ENCODE measurements at places on chromosomes 11 and 22.

GRCh38 chr11:117127171-117127901 lies 16.8 kb upstream of the PAFAH1B2 start:
- no peak for DNase-seq

- DNase-seq, result no peak
Observed at GRCh38 chr11:12731841-12732336, 57.7 kb downstream of the TEAD1 start.

DNA sequence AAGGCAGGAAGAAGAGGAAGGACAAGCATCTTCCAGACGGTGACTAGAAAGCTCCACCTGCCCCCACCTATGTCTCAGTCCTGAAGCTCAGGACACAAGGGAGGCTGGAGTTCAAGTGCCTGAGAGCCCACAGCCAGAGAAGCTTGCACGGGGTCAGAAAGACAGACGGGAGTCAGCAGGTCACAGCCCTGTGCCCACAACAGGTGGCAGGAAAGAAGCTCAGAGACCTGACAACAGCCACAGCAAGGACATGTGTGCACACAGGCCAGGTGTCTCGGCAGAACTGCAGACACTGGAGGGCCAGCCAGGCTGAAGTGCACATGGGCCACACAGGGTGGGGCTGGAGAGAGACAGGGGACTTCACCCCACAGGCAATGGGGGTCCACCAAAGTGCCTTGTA lies 37.2 kb upstream of the MOB2 start:
- no peak for DNase-seq

DNA sequence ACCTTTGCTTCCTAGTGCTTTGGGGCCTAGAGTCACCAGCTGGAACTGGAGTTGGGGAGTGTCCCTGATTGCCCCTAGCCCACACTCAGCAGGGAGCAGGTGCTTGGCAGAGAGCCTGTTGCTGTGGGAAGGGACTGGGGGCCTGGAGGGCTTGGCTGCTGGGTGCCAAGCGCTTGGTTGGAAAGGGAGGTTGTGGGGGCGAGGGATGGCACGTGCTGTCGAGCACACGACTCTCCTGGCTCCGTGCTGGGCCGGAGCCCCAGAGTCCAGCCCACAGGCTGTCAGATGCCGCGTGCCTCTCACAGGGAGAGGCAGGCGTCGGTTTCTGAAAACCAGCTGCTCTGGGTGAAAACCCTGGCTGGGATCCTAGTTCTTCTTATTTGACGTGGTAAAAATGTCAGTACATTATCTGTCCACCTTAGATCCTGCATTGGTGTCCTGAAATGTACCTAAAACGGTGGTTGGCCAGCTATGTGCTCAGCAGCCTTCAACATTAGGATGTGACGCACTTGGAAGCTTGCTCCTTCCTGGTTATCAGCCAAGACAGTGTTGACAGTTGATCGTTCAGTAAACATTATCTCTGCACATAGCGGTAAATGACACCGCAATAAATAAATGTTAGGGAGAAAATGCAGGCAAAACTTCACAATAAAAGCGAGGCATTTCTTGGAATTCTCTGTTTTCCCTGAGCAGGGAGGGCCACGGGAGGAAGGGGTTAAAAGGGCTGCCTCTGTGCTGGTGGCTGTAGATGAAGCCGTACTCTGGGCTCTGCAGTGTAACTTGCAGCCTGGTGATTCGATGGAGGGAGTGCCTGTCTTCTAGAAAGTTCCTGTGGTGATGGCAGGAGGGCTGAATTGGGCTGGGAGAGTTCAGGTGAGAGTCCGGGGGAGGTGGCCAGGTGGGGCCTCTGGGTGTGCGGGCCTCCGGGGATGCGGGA lies 29.2 kb downstream of the GRAMD4 start:
- DNase-seq, result no peak

- no peak for DNase-seq
Observed at GRCh38 chr22:31583861-31584485, 78.0 kb downstream of the PISD start.

GRCh38 chr11:123939317-123939716 lies at the start of gene OR4D5:
OR4D5 (plus strand) TSS chr11:123939617; CDS start chr11:123939617, 0 bp downstream.
- no peak for DNase-seq

DNA sequence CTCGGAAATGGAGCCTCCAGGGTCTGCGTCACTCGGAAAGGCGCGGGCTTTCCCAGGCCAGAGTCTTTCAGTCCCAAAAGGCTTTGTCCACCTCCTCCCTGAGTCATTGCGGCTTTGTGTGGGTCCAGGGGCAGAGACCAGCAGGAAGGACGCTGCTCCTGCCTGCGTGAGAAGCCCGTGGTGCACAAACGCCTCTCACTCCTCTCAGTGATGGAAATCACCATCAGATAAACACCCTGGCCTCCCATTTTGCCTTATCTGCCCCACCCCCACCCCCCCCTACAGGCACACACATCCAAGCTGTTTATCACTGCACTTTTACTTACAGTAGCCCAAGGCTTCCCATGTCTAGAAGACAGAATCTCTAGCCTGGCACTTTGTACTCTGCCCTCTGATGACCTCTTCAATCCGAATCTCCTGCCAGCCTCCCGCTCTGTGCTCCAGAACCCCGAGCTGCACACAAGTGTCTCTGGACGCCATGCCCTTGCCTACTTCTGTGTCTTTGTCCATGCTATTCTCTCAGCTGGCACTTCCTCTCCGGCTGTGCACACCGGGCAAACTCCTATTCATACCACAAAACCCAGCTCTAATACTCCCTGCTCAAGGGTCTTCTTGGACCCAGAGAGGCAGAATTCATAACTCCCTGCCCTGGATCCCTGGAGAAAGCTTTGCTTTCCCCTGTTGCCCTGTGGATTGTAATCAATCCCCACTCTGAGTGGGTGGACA lies 954.6 kb downstream of the TBC1D22A start:
- no peak for DNase-seq

DNA sequence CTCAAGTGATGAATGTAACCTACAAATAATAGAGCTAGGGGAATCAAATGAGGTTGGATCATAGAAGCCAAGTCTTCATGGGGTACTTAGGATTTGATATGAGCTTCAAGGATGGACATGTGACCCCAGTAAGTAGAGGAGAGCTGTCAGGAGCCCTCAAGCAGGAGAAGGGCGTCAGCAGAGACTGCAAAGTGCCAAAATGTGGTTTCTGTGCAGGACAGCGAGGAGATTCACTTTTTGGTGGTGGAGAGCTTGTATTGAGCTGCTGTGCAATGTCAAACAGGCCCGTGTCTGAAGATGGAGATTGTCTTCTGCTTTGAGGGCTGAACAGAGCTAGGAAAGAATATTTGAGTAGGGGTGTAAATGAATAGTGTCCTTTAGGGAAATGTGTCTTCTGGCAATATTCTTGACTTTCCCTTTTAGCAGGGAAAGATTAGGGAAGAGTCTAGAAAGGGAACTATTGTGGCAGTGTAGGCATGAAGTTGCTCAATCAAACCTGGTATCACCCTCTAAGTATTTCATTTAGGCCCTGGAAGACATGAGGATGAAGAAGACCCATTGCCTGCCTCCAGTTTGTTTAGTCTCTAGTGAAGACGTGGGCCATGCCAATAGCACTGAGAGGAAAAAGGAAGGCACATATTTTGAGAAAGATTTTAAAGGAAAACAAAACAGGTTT lies 31.2 kb upstream of the SORL1-AS1 start:
- DNase-seq, result no peak

GRCh38 chr11:115906171-115906570 lies 402.0 kb upstream of the CADM1 start:
- no peak for DNase-seq

- no peak for DNase-seq
Observed at GRCh38 chr11:45617871-45618601, 47.4 kb downstream of the CHST1 start.

DNA sequence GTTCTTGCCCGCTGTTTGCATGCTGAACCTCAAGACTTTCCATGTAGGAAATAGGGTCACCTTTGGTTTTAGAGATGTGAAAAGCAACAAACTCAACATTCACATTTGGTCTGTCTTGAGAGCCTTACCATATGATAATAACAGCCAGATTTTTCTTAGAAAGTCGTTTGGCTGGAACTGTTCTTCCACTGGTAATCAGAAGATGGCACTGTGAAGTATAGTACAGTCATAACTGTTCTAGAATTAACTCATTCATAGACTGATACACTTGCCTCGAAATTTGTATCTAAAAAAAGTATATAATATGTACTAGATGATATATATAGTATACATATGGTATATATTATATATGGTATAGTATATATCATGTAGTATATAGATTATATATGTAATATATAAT lies 12.3 kb downstream of the LUZP2 start:
- DNase-seq, result no peak

- DNase-seq, result no peak
Observed at GRCh38 chr11:68071281-68072048, 32.6 kb downstream of the TCIRG1 start.

DNA sequence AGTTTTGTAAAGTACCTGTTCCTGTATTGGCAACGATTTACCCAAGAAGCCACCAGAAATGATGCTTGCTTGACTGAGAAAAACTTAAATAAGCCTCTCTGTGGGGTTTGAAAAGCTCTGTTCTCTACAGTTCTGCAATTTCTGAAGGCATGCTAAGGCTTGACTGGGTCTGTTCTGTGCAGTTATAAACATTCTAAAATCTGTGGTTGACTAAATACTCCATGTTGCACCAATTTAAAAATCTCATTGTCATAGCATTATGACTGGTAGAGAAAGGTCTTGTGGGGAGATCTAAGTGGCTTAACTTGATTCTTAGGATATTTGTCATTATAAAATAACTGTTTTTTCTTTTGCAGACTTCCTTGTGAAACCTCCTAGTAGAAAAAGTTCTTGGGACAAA lies 73.7 kb downstream of the MTMR3 start:
- DNase-seq, result no peak

GRCh38 chr11:82976786-82977185 lies 75.2 kb downstream of the DDIAS start:
- DNase-seq, result no peak

DNA sequence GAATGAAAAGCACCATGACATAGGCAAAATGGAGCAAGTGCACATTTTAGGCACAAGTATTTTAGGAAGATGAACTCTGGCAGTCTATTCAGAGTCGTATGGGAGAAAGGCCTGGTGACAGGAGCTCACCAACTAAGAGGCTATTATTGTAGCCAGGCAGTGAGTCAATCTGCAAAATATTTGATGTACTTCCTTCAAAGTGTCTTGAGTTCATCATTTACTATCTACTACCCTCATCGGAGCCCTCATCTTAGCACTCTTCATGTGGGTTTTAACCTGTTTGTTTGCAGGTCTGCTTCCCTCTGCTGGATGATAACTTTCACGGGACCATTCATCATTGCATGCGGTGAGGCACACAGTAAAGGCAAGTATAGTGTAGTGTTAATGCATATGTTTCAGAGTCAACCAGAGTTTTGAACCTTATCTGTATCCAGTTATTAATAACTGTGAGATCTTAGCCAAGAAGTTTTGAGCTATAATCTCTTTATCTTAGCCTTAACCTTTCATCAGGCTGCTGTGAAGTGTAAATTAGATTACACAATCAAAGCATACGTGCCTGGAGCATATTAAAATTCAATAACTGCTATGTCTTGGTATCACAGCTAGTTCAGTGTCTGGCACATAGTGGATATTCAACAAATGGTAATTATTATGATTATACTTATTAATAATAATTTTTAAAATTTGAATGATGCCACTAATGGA lies 70.9 kb upstream of the SC5D start:
- DNase-seq, result no peak

DNA sequence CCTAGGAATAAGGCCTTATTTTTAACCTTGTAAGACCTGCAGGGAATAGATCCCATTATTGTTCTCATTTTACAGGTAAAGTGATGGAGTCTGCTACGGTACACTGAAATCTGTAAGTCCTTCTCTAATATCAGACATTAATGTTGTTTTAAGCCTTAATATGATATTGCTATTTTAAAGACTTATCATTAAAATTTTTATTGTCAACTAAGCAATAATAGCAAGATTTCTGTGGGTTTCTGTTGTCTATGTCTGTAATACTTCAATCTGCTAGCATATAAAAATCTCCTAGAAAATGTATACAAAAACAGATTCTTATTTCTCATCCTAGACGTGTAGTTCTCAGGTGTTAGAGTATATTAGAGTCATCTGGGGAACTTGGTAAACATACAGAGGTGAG lies 317.5 kb upstream of the TENM4 start:
- DNase-seq, result no peak

DNA sequence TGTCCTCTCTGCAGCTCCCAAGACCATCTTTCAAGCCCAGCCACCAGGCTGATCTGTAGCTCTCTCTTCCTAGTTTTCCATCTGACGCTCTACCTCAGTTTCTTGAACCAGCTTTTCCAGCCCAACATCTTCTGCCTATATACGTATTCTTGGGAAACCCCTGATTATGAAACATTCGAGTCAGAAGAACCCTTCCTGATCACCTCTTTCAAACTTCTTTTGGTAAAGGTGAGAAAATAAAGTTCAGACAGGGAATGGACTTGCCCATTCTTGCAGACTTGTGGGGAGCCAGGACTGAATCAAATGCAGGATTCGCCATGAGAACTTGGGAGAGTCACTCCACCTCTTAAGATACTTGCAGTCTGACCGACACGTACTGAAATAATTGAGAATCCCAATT lies 169.5 kb upstream of the NARS2 start:
- no peak for DNase-seq

GRCh38 chr22:33658775-33659174 lies 261.5 kb downstream of the LARGE1 start:
- no peak for DNase-seq

GRCh38 chr11:12922418-12922817 lies 86.7 kb upstream of the RASSF10 start:
- no peak for DNase-seq

- DNase-seq, result no peak
Observed at GRCh38 chr11:86040919-86041850, 27.7 kb downstream of the PICALM start.

DNA sequence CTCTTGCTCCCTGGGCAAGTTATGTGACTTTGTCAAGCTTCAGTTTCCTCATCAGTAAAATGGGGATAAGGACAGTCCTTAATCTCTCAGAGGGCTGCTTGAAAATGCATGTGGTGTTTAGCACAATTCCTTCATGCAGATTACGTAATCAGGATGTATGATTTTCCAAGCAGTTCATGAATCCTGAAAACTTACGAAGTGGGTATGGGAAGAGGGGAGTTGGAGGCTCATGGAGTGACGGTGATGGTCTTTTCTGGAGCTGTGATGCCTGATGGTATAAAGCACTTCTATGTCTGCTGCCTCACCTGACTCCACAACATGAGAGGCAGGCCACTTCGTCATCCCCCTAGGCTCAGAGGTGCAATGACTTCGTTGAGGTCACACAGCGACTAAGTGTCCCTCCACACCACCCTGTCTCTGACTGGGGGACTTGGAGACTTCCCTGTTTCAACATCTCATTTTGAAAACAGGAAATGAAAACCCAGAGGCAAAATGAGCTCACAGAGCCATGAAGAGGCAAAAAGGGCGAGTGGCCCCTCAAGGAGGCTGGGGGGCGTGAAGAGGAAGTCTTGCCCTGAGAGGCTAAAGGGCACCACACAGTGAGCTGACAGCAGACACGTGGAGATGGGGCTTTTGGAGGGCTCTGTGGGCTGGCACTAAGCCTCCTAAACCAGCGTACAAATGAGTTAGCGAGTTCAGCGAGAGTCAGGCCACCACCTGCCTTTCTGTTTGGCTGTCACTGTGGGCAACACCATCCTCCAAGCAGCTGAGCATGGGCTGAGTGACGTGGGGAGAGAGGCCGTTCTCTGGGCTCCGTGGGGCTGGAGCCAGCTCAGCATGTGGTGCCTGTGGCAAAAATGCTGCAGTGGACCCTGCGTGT lies 10.1 kb downstream of the MCM5 start:
- DNase-seq, result no peak

Measured in activated naive CD8-positive, alpha-beta T cell treated with anti-CD3 and anti-CD28 coated beads, Interleukin-2, amount 50 U/mL, for 16 hours (primary cell).